ENCODE measurements at places on chromosomes 1 and 21.

DNA sequence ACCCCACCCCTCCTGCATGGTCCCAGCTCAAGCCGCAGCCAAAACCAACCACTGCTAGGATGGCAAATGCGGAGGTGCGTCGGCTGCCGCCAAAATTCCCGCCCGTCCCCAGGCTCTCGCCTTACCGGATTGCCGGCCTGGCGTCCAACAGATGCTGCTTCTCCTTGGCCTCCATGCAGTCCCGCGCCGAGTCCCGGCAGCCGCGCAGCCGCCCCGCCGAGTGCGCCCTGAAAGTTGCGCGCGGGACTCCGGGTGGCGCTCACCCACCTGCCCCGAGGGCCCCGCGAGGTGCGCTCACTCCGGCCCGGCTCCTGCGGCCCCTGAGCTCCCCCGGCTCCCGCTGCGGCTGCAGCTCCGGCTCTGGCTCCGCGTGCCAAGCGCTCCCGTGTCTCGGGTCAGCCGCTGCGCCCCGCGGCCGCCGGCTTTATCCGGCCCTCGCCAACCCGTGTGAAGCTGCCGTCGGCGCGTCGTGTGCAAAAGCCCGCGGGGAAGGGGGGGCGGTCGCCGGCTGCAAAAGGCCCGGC, at the start of gene SLC30A2:
Gene SLC30A2, minus strand, starts transcription at position 397 of the 524 bp plus-strand sequence. Its CDS starts 222 bp downstream, at position 175.
- DNase-seq: no peak

- DNase-seq: no peak
Measured at GRCh38 chr1:1921459-1921862, 2.4 kb upstream of the TMEM52 start.

GRCh38 chr21:46092026-46092764, 5.7 kb upstream of the COL6A2 start:
- no peak for DNase-seq

GRCh38 chr1:169958987-169959386, 65.3 kb upstream of the SCYL3 start:
- DNase-seq: no peak

GRCh38 chr21:44596068-44596725, 3.9 kb upstream of the KRTAP10-6 start:
- no peak for DNase-seq

- no peak for DNase-seq
Measured at GRCh38 chr1:38785285-38786039, 74.1 kb downstream of the RRAGC start.

GRCh38 chr1:42211224-42211623, 46.7 kb upstream of the GUCA2A start:
- DNase-seq: no peak

Data from cardiac muscle cell (in vitro differentiated cells and primary cell).